Uterus (tissue), 4 donors: ENCODE measurements at places on chromosomes 2 and 18. TPM values are rescaled to one million over a fixed set of nuclear protein-coding genes. Genes with fewer than 3 reads are reported as not detected.

Gene TMEM131
- total RNA-seq, result 62.4 TPM

Gene CD8B2
- total RNA-seq, result 0.07 TPM

Gene POTEI
- not detected for total RNA-seq

GRCh38 chr2:227192491-227192890, 28.1 kb downstream of the COL4A3 start:
- H3K4me1 ChIP-seq, result no peaks in the 10 kb centered on the region
- no peak for DNase-seq
- no peak overlapping the region for H3K27ac ChIP-seq
- no peaks in the 10 kb centered on the region for H3K36me3 ChIP-seq

- no peak for DNase-seq
- H3K4me3 ChIP-seq, result no peak overlapping the region
- H3K27me3 ChIP-seq, result no peaks in the 10 kb centered on the region
- H3K36me3 ChIP-seq, result no peaks in the 10 kb centered on the region
- no peaks in the 10 kb centered on the region for H3K4me1 ChIP-seq
These were observed 15.0 kb upstream of the IL1A start for GRCh38 chr2:112798979-112799975.

DNA sequence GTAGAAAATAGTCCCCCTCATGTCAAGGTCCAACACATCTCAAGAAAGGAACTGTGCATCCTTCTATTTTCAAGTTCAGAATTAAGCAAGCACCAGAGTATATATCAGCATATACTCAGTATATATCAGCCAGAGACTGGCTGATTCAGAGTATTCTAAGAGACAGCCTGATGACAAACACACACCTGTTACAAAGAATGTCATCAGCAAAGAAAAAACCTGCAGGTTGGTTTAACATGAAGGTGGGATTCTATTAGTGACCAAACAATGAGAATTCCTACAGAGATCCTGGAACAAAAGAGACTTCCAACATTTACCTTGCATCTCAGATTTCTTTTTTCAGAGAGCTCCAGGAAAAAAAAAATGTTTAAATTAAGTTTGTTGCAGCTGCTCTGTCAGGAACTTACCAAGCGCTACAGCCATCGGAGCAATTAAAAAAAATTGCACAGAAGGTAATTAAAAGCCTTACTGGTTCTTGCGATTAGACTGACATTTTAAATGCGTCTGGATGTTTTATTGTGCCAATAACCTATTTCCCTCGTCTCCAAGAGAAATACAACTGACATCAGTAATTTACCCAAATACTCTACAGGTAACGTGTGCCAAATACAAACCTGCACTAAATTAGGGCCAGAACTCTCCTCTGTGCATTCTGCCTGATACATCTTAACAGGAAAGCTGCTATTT, 218.1 kb downstream of the HNMT start:
- DNase-seq, result no peak
- H3K27me3 ChIP-seq, result no peaks in the 10 kb centered on the region
- no peaks in the 10 kb centered on the region for H3K4me1 ChIP-seq
- H3K4me3 ChIP-seq, result no peak overlapping the region

- H3K27ac ChIP-seq, result no peak within 1 kb of the TSS
- no peak for DNase-seq
- no peak within 1 kb of the TSS for H3K4me3 ChIP-seq
- H3K27me3 ChIP-seq, result no peaks in the 10 kb centered on the region
- no peaks in the 10 kb centered on the region for H3K4me1 ChIP-seq
- no peaks in the 10 kb centered on the region for H3K36me3 ChIP-seq
These were observed at the start of gene SKOR2 for GRCh38 chr18:47251289-47252120. Gene SKOR2 (minus strand): TSS chr18:47251660. CDS start chr18:47249183, 2,477 bp downstream.
